ENCODE measurements at places on chromosomes 7 and 10. TPM values are rescaled to one million over a fixed set of nuclear protein-coding genes. Genes with fewer than 3 reads are reported as not detected.
A peak's percentile ranks its signal among the peaks of the same experiment; 100 is the strongest.

DNA sequence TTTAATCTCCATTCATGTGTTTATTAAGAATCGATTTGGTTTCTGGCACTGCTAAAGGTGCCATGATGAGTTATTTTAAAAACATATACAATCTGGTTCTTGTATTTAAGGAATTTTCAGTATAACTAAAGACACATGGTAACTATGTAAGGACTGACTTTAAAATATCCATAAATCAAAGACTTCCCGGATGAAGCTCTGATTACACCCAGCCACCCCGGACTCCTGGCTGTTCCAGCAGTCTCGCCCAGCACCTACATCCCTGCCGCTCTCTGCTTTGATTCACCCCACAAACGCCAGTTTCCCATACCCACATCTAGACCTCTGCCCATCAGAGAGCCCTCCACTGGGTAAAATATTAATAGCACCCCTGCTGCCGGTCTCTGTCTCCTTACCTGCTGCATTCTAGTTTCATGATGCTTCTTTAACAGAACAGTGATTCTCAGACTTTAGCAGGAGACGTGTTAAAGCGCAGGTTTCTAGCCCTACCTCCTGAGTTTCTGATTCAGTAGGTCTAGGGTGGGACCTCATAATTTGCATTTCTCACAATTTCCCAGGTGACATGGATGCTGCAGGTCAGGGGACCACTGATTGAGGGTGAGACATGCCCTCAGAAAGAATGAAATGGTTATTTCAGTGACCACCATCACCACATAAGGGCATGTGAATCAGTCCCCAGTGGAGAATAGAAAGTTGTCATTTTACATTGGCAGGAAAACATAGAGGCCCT lies 185.7 kb downstream of the KIAA1217 start:
- no peak for DNase-seq
- no peaks in the 10 kb centered on the region for H3K27me3 ChIP-seq
- no peaks in the 10 kb centered on the region for H3K4me1 ChIP-seq
- H3K4me3 ChIP-seq: no peak overlapping the region
- no peak overlapping the region for H3K27ac ChIP-seq

GRCh38 chr10:1136268-1136667 lies 80.1 kb downstream of the WDR37 start:
- no peaks in the 10 kb centered on the region for H3K27me3 ChIP-seq
- H3K4me1 ChIP-seq: no peaks in the 10 kb centered on the region
- no peak overlapping the region for H3K27ac ChIP-seq

- no peaks in the 10 kb centered on the region for H3K36me3 ChIP-seq
- no peak overlapping the region for H3K4me3 ChIP-seq
- H3K27me3 ChIP-seq: no peaks in the 10 kb centered on the region
- DNase-seq: no peak
- H3K4me1 ChIP-seq: peaks cover 12% of the 10 kb centered on the region
These were observed 134.8 kb downstream of the MLLT10 start for GRCh38 chr10:21668831-21669230.

The MBL2 gene
- not detected for polyA plus RNA-seq

The CPA1 gene
- 7.8 TPM for polyA plus RNA-seq

DNA sequence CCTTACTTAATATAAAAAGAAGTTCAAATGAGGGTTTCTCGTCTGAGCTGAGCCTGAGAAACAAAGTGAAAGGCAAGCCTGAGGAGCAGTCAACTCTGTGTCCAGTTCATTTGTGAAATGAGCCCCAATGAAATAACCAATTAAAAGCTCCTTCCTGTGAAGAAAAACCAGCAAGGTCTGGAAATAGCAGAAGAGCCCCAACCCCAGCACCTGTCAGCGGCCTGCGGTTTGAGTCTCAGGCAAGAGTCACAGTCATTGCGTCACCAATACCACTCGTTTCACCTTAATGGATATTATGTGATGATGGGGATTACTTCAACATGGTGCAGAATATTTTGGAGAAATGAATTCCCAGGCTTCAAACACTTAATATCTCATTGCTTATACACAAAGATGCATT lies 211.3 kb upstream of the DPP6 start:
- H3K27ac ChIP-seq: no peak overlapping the region
- no peak for DNase-seq
- peaks cover 4% of the 10 kb centered on the region for H3K4me1 ChIP-seq
- H3K4me3 ChIP-seq: no peak overlapping the region

The GDF10 gene
- not detected for polyA plus RNA-seq

GRCh38 chr7:72335561-72336381 lies 76.4 kb downstream of the CALN1 start:
- no peak overlapping the region for H3K4me3 ChIP-seq
- H3K36me3 ChIP-seq: no peaks in the 10 kb centered on the region
- no peaks in the 10 kb centered on the region for H3K4me1 ChIP-seq
- no peak overlapping the region for H3K27ac ChIP-seq
- peaks cover 5% of the 10 kb centered on the region for H3K27me3 ChIP-seq

- DNase-seq: no peak
- H3K27ac ChIP-seq: no peak overlapping the region
- H3K27me3 ChIP-seq: no peaks in the 10 kb centered on the region
These were observed 114.7 kb upstream of the PLXDC2 start for GRCh38 chr10:19701427-19702052.

The PIP gene
- not detected for polyA plus RNA-seq

DNA sequence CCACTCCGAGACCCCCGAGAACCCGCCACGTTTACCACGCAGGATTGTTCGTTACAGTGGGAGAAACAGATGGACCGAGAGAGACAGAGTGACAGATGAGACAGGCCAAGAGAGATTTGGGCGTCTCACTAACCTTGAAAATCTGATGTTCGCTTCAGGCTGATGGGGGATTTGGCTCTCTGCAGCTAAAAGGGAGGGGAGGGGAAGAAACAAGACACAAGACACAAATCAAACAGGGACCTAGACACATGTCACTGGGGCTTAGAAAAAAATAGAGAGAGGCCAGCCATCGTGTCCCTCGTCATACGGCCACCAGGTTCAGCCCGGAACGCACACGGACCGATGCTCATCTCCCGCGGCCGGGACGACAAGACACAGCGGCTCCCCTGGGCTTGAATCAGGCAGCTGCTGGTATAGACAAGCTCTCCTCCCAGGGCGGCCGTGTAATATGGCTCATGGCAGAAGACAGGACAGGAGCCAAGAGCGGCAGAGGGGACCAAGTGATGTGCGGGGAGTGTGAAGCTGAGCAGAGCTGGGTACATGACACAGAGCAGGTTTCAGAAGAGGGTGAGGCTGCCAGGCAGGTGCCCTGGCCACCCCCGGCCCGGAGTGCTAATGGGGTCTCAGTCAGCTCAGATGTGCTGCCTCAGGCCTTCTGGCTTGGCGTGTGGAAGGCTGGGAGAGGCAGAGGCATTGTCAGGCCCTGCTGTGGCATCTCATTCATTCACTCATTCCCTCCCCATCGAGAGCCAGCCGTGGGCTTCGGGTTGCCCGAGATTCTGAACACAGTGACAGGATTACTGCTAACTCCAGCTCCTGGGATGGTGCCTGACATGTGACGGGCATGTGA lies 88.5 kb upstream of the GNA12 start:
- H3K4me1 ChIP-seq: no peaks in the 10 kb centered on the region
- peak; percentile 44 for DNase-seq
- H3K27me3 ChIP-seq: peaks cover 13% of the 10 kb centered on the region
- H3K36me3 ChIP-seq: no peaks in the 10 kb centered on the region

GRCh38 chr7:100444311-100445278 lies 8.3 kb upstream of the PPP1R35 start:
- H3K27me3 ChIP-seq: no peaks in the 10 kb centered on the region
- DNase-seq: no peak
- H3K27ac ChIP-seq: peak overlapping the region; percentile 35

The SLC26A5 gene
- polyA plus RNA-seq: 0.04 TPM

The SPDYE5 gene
- polyA plus RNA-seq: 0.03 TPM

GRCh38 chr7:157111311-157111710 lies 27.4 kb upstream of the UBE3C start:
- peak; percentile 38 for DNase-seq
- H3K4me3 ChIP-seq: no peak overlapping the region
- no peaks in the 10 kb centered on the region for H3K36me3 ChIP-seq

The GRM8 gene
- polyA plus RNA-seq: 1.9 TPM

All from sigmoid colon (tissue), 7 donors.